ENCODE measurements at places on chromosomes 1 and 21.

DNA sequence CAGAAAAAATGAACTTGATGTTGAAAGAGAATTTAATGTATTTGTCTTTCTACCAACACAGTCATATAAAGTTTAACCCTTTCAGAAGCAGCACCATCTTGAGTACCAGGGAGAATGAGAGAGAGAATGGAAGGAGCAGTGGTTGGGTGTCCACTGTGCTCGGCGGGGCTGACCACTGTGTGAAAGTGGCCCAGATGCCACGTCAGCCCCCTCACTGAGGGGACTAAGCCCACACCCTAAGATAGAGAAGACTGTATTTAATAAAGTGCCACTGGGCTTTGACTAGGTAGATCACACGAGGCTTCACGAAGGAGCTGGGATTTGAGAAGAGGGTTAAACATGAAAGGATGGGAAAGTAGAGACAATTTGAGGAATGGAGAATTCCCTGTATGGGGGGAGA, 31.2 kb downstream of the BATF3 start:
- DNase-seq, result no peak

DNA sequence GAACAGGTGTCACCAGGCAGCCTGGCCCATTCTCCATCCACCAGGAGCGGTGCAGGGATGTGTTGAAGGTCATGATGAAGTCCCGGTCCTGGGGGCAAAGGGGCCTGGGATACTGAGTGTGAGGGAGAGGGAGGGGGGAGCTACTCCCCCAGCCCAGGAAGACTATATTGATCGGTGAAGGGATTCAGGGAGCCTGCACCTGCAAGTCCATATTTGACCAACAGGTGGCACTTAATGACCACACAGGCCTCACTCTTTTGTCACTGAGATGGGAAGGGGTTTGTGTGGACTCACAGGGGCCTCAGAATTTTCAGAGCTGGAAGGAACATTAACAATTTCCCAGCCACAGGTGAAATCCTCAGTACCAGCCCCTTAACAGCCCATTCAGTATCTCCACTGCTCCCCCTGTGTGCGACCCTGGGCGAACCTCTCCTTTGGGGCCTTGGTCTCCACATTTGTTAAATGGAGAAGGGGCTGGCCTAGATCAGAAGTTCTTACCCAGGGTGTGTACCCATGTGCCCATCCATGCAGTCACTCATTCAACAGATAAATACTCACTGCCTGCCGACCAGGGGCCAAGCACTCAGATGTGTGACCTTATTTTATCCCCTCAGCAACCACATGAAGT, 55.6 kb downstream of the NKAIN1 start:
- DNase-seq, result peak; percentile 70

GRCh38 chr1:177511036-177511435, 340.3 kb downstream of the BRINP2 start:
- no peak for DNase-seq

GRCh38 chr21:31278511-31279130, 65.4 kb downstream of the TIAM1 start:
- no peak for DNase-seq

- no peak for DNase-seq
Measured at GRCh38 chr1:206867716-206868115, 2.3 kb downstream of the IL20 start.

DNA sequence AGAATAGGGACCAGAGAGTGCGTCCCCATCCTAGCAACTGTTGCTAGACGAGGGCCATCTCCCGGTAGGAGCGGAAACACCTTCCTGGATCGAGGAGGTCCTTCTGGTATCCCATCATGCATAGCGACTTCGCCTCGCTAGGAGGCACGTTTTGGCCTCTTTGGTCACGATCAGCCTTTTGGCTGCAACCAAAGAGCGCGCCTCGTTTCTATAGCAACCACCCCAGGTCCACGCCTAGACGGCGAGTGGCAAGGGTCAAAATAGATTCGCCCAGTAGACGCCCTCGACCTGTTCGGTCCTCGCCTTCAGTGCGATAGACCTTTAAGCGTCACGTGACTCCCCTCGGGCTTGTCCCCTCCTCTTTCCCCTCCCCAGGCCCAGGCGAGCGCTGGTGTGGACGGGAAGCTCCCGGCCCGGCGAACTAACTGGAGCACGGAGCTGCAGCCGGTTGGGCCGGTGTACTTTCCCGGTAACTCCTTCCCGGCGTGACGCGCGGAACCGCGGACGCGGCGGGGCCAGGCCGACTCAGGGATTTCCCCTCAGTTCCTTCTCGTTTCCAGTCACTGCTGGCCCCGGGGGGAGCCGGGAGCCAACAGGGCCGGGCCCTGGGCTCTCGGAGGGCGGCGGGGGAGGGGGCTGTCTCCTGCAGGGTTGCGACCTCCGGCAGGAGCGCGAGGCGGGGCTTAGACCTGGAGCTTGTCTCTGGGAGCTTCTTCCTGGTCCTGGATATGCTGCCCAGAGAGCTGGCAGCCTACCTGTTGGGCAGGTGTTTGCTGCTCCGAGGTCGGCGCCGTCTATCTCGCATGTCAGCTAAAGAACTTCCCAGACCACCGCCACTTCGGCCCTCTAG, at the start of gene DNAJC16:
Gene DNAJC16 (plus strand): TSS at position 359 of the 850 bp plus-strand sequence. CDS start 2,258 bp downstream, outside the sequence.
- DNase-seq, result peak; percentile 100

All from OCI-M1 (cell line).